Dermis microvascular lymphatic vessel endothelial cell (primary cell): ENCODE measurements at places on chromosomes 11 and 22. TPM values are rescaled to one million over a fixed set of nuclear protein-coding genes. Genes with fewer than 3 reads are reported as not detected.

DNA sequence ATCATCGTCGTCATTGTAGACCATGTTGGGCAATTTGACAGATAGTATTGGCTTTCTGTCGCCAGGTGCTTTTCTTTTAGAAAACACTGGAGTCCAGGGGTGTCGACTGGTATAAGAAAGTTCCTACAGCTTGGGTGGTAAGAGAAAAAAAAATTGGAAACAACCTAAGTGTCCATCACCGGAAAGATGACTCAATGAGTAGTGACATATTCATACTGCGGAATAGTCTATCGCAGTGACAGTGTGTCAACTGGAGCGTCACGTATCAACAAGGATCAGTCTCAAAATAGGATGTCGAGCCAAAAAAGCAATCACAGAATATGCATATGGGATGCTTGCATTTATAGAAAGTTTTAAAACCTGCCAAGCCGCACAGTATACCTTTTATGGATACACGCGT, 157.6 kb downstream of the MN1 start:
- DNase-seq = no peak

DNA sequence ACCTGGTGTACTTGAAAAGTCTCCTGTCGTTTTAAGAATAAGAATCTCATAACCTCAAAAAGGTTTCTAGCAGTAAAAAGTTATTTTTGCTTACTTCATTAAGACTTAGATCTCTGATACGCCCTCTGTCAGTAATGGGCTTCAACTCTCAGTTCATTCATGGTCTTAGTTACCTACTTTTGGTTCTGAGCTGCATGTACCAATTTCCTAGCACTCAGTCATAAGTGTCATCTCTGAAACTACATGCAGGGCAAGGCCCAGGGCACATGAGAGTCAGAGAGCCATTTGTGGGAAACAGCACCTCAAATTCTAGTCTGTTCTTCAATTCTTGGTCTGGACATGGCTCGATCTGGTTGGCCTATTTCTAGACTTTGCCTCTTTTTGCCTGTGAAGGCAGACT, 838.4 kb downstream of the FAM181B start:
- no peak for DNase-seq

Gene SEPTIN5
- 23.4 and 42.1 TPM in 2 replicates for total RNA-seq

DNA sequence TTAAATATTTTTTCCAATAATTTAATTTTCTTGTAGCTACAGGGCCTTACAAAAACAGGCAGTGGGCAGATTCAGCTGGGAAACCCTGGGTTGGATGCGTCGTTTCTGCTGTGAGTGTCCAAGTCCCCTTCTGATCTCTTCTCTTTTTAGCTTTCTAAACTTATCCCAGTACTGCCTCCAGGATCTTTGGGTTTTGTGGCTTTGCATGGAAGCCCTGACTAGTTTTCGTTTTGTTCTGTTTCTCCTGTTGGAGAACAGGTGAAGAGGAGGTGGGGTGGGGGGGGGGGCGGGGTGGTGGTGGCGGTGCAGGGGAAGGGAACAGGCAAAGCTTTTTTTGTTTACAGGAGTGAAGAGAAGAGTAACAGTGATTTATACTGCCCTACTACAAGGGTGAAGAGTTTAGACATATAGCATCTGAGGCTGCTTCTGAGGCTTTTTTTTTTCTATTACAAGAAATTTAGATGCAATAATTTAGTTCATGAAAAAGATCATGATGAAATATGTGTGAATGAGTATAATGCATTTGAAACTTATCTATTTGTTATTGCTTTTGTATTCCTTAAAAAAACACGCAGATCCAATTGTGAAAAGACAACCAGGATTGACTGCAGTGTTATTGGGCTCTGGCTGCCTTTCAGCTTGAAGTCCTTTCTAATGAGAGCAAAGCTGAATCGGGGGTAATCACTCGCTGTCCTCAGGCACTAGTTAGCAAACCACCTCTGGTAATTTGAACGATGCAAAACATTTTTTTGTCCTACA, 142.9 kb downstream of the NCAM1 start:
- DNase-seq = no peak

Gene CHADL
- 0.64 and 1.3 TPM in 2 replicates for total RNA-seq

Gene UBQLN3
- total RNA-seq = not detected in 2 replicates

Gene MUC6
- total RNA-seq = not detected in 2 replicates

- DNase-seq = no peak
Measured at GRCh38 chr22:25896098-25896497, 154.1 kb downstream of the MYO18B start.
